Stimulated activated CD8-positive, alpha-beta memory T cell treated with anti-CD3 and anti-CD28 coated beads, Interleukin-4, amount 100 ng/mL, for 4 hours (primary cell): ENCODE measurements at places on chromosomes 5 and 9.

DNA sequence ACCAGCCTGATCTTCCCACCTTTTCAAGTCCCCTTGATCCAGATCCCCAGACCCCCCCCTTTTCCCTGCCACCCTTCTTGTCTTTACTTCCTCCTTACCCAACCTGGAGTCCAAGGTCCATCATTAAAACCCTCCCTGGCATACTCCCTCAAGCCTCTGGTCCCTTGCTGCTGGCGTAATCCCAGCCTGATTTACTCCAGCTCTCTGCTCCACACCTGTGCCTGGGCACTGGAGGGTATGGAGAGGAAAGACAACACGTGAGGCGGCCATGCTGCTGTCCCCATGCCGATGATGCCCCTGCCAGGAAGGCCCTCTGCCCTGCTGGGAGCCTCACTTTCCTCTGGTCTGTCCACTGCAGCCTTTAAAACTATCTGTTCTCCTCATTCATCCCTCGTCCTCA is 5.1 kb downstream of the B4GALT7 start:
- DNase-seq, result no peak

GRCh38 chr5:172599204-172599567 is 41.9 kb upstream of the NEURL1B start:
- no peak for DNase-seq

GRCh38 chr5:38830521-38831051 is 15.2 kb upstream of the OSMR start:
- DNase-seq, result no peak

DNA sequence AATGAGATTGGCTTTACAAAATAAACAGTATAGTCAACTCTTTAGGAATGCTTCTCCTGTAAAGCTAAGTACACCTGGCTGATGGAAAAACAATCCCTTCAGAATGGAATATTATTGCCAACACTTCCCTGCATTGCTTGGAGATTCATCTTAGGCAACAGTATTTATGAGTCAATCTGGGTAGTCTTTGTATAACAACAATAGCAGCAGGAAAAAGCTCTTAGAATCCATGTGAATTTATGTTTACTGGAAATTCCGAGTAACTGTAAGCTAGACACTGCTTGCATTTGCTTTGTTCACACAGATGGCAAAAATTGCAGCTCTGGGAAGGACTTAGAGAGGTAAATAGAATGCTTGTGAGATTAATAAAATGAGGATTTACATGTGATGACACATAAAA is 101.7 kb upstream of the NTRK2 start:
- no peak for DNase-seq

DNA sequence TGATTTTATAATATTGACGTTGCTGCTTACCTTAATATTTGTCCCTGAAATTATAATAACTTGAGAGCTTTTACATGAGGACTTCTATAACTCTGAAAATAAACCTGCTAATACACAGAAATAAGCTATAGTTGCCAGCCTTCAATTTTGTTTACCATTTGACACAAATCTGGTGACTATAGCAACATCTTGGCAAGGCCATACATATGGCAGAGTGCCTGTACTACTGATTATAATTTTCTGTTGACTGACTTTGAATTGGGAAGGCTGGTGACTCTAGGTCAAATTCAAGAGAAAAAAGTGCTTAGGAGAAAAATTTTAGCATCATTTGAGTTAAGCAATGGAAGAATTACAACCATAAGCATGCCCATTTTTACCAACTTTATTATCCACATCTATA is 581.4 kb upstream of the PTPRD start:
- DNase-seq, result no peak

DNA sequence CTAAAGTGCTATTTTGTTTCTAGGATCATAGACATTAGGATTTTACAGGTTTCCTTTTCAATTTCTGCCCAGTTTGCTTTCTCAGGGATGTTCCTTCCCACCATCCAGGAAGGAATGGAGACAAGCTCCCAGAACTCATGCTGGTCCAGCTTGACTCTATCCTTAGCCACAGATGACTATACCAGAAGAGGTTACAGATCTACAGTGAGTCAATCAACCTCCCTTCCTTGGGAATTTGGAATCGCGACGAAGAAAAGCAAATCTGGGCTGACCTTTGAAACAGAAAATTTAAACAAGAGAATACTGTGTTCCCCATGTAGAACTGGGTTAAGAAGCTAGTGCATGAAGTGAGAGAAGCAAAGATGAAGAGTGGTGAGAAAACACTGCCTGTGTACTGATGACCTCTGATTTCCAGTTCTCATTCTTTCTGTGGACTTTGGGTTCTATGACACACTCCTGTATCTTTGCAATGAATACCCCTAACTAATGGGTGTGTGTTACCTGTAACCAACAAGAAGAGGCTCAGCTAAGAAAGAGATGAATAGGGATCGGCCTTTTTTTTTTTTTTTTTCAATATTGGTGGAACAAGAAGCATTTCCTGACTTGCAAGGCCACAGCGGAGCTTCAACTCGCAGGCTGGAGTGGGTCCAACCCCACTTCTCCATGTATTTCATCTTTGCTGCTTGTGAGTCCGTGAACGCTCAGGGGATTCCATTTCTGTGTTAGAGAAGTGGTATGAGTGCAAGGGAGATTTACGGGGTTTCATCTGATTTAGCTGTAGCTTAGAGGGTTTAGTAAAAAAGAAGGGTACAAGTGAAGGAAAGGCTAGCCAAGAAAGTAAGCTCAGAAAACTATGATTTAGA is 563.9 kb upstream of the CLINT1 start:
- DNase-seq, result no peak

DNA sequence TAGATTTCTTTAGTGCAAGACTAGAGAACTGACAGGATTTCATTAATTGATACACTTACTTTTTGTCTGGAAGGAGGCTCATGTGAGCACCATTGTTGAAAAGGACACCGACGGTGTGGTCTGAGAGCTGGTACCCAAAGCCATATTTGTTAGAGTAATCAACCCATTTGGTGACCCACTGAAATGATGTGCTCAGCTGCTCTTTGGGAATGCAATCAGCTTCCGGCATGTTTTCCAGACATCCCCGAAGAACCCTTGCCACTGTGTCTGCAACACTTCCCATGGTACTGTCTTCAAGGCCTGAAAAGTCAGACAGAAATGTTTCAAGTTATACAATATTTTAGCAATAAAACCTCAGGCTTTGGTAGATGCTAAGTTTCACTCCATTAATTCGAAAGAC is 4.4 kb downstream of the PLK2 start:
- no peak for DNase-seq

- no peak for DNase-seq
Observed at GRCh38 chr5:172144291-172144815, 43.7 kb downstream of the STK10 start.
